ENCODE measurements at places on chromosomes 16 and 17.

DNA sequence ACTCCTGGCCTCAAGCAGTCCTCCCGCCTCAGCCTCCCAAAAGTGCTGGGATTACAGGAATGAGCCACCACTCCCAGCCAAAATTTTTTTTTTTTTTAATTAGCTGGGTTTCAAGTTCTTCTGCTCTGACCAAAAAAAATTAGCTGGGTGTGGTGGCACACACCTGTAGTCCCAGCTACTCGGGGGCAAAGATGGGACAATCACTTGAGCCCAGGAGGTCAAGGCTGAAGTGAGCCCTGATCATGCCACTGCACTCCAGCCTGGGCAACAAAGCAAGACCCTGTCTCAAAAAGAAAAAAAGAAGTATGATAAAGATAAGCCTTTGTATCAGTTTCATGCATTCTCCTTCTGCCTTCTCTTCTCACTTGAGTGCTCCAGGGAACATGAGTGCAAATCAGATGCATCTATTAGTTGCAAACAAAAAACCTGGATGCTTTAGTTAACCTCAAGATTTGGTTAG lies 1.9 kb downstream of the NQO1 start:
- peaks cover 11% of the 10 kb centered on the region for H3K4me1 ChIP-seq
- no peaks in the 10 kb centered on the region for H3K36me3 ChIP-seq
- no peak overlapping the region for H3K27ac ChIP-seq
- no peaks in the 10 kb centered on the region for H3K27me3 ChIP-seq
- H3K4me3 ChIP-seq, result no peak overlapping the region
- no peak for DNase-seq

DNA sequence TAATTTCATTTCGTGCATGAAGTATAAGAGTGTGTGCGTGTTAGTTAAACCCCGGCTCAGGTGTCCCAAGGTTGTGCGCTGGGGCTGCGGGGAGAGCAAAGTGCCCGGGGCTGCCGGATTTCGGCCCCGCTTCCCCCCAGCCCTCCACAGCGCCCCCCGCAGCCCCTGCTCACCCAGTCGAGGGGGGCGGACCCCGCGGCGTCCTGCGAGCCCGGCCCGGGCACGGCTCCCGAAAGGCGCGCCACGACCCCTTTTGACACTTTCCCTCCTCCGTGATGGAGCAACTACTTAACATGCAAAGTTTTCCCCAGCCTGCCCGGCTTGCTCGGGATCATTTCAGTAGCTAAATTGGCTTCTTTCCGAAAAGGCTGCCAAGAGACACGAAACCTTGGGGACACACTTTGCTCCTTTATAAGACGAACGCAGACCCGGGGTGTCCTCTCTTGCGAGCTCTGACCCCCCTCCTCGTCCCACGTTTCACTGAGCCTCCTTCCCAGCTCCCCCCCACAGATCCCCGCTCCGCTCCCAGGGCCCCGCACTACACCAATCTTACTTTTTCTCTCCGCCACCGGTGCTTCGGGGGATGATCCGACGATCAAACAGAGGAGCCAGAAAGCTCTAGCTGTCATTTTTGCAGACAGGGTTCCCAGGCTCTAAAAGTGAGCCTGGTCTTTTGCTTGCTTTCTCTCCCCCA lies 552 bp downstream of the C17orf58 start:
- no peak for DNase-seq
- no peak overlapping the region for H3K27ac ChIP-seq
- peak overlapping the region; percentile 79 for H3K4me3 ChIP-seq
- no peaks in the 10 kb centered on the region for H3K36me3 ChIP-seq

- H3K27ac ChIP-seq, result peak overlapping the region; percentile 97
- peaks cover 27% of the 10 kb centered on the region for H3K27me3 ChIP-seq
- DNase-seq, result no peak
- H3K36me3 ChIP-seq, result no peaks in the 10 kb centered on the region
- no peak overlapping the region for H3K4me3 ChIP-seq
Measured at GRCh38 chr17:77885678-77886386, 72.7 kb upstream of the TNRC6C start.

GRCh38 chr17:68600931-68601564 lies at the start of gene FAM20A:
Gene FAM20A (minus strand): TSS chr17:68601367. CDS start chr17:68600666, 701 bp downstream.
- H3K27ac ChIP-seq, result no peak within 1 kb of the TSS
- DNase-seq, result no peak
- H3K27me3 ChIP-seq, result peaks cover 27% of the 10 kb centered on the region
- H3K4me3 ChIP-seq, result peak within 1 kb of the TSS; percentile 50

DNA sequence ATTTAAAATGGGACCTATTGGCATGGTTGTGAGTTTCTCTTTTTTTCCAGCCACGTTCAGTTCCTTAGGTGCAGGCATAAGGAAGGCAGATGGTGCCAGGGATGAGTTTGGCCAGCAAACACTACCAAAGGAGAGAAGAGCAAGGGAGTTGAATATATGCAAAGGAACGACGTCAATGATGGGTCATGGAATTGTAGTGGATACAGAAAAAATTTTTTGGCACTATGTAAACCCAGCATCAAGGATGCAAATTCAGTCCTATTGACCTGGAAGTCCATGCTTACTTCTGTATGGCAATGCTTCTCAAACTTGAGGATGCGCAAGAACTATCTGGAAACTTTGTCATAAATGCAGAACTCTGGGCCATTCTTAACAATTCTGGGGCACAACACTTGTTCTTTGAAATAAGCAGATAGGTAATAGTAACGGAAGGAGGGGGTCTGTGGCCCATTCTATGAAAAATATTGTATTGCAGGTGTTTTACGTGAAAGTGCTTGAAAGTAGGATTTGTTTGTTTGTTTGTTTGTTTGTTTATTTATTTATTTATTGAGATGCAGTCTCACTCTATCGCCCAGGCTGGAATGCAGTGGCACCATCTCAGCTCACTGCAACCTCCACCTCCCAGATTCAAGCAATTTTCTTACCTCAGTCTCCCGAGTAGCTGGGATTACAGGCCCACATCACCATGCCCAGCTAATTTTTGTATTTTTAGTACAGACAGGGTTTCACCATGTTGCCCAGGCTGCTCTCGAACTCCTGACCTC lies 18.0 kb downstream of the APOH start:
- no peak for DNase-seq
- no peak overlapping the region for H3K27ac ChIP-seq
- H3K27me3 ChIP-seq, result peaks cover 7% of the 10 kb centered on the region
- H3K4me1 ChIP-seq, result no peaks in the 10 kb centered on the region

GRCh38 chr17:31908386-31908785 lies 6.9 kb upstream of the UTP6 start:
- no peak overlapping the region for H3K27ac ChIP-seq
- no peak for DNase-seq
- no peaks in the 10 kb centered on the region for H3K36me3 ChIP-seq
- no peak overlapping the region for H3K4me3 ChIP-seq
- peaks cover 2% of the 10 kb centered on the region for H3K4me1 ChIP-seq

- no peak overlapping the region for H3K4me3 ChIP-seq
- peaks cover 7% of the 10 kb centered on the region for H3K4me1 ChIP-seq
- no peak for DNase-seq
Measured at GRCh38 chr17:80938556-80938955, 53.1 kb upstream of the CHMP6 start.

- peaks cover 10% of the 10 kb centered on the region for H3K4me1 ChIP-seq
- peaks cover 10% of the 10 kb centered on the region for H3K27me3 ChIP-seq
- H3K27ac ChIP-seq, result no peak overlapping the region
- H3K4me3 ChIP-seq, result no peak overlapping the region
- DNase-seq, result no peak
Measured at GRCh38 chr16:78098087-78098486, 1.4 kb upstream of the WWOX start.

GRCh38 chr16:67184453-67184994 lies 761 bp upstream of the MATCAP1 start:
- no peak for DNase-seq
- peaks cover 6% of the 10 kb centered on the region for H3K4me1 ChIP-seq
- no peak overlapping the region for H3K27ac ChIP-seq

GRCh38 chr16:4501071-4501478 lies 24.9 kb downstream of the HMOX2 start:
- H3K4me1 ChIP-seq, result peaks cover 34% of the 10 kb centered on the region
- H3K36me3 ChIP-seq, result peaks cover 5% of the 10 kb centered on the region

- no peaks in the 10 kb centered on the region for H3K36me3 ChIP-seq
- peaks cover 2% of the 10 kb centered on the region for H3K4me1 ChIP-seq
- H3K4me3 ChIP-seq, result peak overlapping the region; percentile 37
- no peaks in the 10 kb centered on the region for H3K27me3 ChIP-seq
Measured at GRCh38 chr16:50244504-50245416, 21.6 kb upstream of the ADCY7 start.

GRCh38 chr16:83998091-83998490 lies 30.0 kb downstream of the NECAB2 start:
- no peaks in the 10 kb centered on the region for H3K4me1 ChIP-seq
- no peak for DNase-seq
- H3K4me3 ChIP-seq, result no peak overlapping the region
- no peak overlapping the region for H3K27ac ChIP-seq
- no peaks in the 10 kb centered on the region for H3K36me3 ChIP-seq

- peaks cover 7% of the 10 kb centered on the region for H3K27me3 ChIP-seq
- H3K4me1 ChIP-seq, result peaks cover 12% of the 10 kb centered on the region
- H3K36me3 ChIP-seq, result peaks cover 2% of the 10 kb centered on the region
- no peak for DNase-seq
- no peak overlapping the region for H3K27ac ChIP-seq
Measured at GRCh38 chr16:71622088-71622487, 3.9 kb upstream of the MARVELD3 start.

- peaks cover 13% of the 10 kb centered on the region for H3K27me3 ChIP-seq
- H3K4me3 ChIP-seq, result peak overlapping the region; percentile 76
- H3K4me1 ChIP-seq, result peaks cover 8% of the 10 kb centered on the region
- no peak for DNase-seq
- no peaks in the 10 kb centered on the region for H3K36me3 ChIP-seq
- no peak overlapping the region for H3K27ac ChIP-seq
Measured at GRCh38 chr17:62627904-62628633, 599 bp downstream of the MRC2 start.

DNA sequence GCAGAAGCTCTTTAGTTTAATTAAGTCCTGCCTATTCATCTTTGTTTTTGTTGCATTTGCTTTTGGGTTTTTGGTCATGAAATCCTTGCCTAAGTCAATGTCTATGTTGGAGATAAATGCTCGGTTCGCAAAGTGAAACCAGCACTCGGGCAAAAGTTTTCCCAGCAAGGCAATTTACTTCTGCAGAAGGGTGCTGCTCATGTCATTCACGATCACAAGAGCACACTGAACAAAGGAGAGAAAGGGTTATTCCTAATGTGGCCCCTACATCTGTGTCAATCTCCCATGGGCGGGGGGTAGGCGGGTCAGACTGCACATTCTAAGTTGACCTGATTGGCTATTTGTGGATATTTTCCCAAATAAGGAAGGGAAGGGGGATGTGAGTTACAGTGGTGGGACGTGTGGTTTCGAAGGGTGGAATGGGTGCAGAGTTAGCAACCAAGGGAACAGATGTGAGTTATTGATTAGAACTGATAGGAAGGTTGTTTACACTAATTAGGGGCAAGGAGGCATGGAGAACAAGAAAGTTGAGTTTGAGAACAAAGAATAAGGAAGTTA lies 23.0 kb downstream of the ATF7IP2 start:
- no peaks in the 10 kb centered on the region for H3K27me3 ChIP-seq
- no peak overlapping the region for H3K27ac ChIP-seq
- peaks cover 57% of the 10 kb centered on the region for H3K36me3 ChIP-seq

- no peak for DNase-seq
- H3K4me3 ChIP-seq, result no peak overlapping the region
- H3K4me1 ChIP-seq, result no peaks in the 10 kb centered on the region
- peaks cover 14% of the 10 kb centered on the region for H3K27me3 ChIP-seq
- no peaks in the 10 kb centered on the region for H3K36me3 ChIP-seq
Measured at GRCh38 chr16:49455181-49455990, 81.8 kb downstream of the C16orf78 start.

DNA sequence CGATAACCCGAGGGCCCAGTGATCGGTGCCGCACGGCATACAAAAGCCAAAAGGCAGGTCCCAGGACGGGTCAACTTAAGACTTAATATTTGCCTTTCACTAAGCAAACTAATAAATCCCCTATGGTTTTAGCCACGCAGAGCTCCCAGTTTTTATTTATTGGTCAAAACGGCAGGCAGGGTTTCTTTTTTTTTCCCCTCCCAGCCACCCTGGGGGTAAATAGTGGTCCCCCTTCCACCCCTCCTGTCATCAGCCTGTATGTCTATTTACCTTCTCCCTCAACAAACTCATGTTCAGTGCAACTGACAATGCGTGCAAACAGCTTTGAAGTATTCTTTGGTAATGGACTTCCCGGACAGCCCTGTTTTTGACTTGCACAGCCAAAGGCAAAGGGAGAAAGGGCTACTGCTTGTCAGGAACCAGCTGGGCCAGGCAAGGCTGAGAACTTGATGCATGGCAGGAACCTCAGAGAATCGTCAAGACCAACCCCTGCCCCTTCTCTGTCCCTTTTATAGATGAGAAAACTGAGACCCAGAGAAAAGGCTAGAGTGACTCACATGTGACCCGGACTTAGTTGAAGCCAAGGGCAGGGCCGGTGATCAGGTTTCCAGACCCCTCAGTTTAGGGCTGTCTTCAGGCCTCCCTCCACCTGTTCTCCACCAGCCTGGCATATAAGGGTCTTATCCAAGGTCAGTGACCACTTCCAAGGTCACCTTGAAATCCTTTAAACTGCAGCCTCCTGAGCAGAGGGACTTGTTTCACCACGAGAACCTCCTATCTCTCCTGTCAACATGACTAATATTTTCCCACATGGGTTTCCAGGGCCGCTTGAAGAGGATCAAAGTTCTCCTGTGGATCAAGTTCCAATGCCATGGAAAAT lies 279.0 kb downstream of the SOX9 start:
- no peak overlapping the region for H3K27ac ChIP-seq
- H3K4me1 ChIP-seq, result no peaks in the 10 kb centered on the region
- no peaks in the 10 kb centered on the region for H3K36me3 ChIP-seq
- H3K27me3 ChIP-seq, result no peaks in the 10 kb centered on the region

GRCh38 chr16:31181102-31181830 lies 1.3 kb downstream of the FUS start:
- peak overlapping the region; percentile 99 for H3K27ac ChIP-seq
- DNase-seq, result peak; percentile 30
- H3K4me3 ChIP-seq, result peak overlapping the region; percentile 95
- peaks cover 31% of the 10 kb centered on the region for H3K36me3 ChIP-seq
- no peaks in the 10 kb centered on the region for H3K27me3 ChIP-seq

DNA sequence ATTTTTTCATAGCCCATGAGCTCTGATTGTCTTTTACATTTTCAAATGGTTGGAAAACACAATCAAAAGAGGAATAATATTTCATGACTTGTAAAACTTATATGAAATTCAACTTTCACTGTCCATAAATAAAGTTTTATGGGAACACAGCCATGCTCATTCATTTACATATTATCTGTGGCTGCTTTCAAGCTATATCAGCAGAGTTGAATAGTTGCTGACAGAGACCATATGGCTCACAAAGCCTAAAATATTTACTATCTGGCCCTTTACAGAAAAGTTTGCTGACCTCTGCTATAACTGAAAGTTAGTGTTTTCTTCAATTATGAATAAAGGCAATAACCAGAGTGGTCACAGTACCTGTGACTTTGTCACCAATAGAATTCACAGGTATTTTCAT lies 128.2 kb upstream of the GNAO1 start:
- peaks cover 2% of the 10 kb centered on the region for H3K27me3 ChIP-seq
- DNase-seq, result no peak
- H3K4me3 ChIP-seq, result no peak overlapping the region
- H3K4me1 ChIP-seq, result no peaks in the 10 kb centered on the region

DNA sequence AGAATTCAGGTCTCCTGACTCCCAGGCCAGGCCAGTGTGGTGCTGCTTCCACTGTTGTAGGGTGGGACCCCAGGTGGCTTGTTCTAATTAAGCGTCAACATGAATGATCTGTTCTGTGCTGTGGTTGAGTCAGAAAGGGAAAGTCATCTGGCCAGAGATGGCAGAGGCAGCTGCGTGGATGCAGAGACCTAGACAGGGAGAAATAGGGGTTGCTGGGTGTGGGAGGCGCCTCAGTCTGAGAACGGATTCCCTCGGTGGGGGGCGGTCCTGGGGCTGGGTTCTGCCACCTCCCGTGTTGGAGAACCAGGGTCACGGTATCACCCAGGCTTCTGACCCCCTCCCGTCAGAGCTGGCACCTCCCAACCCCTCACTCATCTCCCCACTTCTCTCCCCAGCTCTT lies 5.6 kb downstream of the FBRS start:
- no peak overlapping the region for H3K27ac ChIP-seq
- no peak for DNase-seq
- H3K4me1 ChIP-seq, result peaks cover 19% of the 10 kb centered on the region
